GM20000 (cell line): ENCODE measurements at places on chromosomes 11 and 22.

- DNase-seq: no peak
Observed at GRCh38 chr22:21741059-21741458, 5.5 kb upstream of the YPEL1 start.

DNA sequence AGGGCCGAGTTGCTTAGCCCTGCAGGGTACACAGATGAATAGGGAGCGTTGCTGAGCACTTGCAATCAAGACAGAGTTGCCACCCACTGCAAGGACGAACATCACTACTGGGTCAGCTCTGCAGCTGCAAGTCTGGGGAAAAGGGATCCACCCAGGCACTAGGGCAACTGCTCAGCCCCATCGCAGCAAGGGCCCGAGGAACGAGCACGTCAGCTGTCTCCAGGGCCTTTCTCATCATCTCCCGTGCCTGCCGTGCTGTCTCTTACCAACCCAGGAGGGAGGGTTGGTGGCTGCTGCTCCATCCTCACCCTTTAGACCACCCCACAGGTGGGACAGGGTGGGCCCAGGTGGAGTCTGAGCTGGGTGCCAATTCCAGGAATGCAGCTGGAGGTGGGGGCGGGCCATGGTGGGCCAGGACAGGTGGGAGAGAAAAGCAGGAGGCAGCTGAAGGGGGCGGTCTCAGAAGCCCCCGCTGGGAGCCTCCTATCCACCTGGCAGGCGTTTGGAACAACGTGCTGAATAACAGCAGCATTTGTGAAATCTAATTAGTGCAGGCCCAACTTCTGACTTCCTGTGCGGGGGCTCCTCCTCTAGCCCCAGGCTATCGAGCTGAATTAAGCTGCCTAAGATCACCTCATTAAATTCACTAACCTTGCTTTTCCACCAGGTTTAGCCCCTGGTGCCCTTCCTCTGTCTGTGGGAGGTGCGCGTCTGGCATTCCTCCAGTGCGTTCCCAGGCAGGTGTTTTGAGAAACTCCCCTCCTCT lies 252.5 kb downstream of the ST3GAL4 start:
- DNase-seq: no peak

DNA sequence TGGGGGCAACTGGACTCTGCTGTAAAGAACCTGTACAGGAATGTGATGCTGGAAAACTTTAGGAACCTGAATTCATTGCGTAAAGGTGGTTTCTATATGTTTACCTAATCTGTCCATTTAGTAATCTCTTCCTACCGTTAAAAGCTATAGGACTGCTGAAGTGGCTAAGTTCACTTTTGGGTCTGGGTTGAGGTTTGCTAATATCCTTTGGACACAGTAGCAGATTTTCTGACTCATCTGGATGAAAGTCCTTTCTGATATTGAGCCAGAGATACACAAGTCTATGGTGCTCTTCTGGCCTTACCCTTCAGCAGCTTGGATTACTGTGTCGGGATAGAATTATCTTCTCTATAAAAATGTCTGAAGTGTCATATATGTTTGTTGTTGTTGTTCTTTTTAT lies 16.9 kb downstream of the ZNF215 start:
- no peak for DNase-seq

DNA sequence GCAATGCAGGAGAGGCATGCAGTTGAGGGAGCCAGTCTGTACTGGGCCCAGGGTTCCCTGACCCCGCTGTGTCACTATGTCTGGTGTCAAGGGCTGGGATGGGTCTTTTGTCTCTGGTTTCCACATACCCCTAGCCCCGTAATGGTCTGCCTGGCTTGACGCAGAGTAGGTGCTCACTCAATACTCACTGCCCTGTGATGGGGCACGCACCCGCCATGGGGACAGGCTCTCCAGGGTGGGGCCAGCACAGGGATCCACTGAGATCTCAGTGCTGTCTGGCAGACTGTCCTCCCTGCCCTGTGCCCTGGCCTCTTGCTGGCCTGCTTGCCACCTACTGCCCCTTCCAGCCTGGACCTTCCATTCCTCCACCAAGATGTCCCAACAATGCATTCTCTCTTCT lies 101.7 kb upstream of the CD82 start:
- DNase-seq: no peak

GRCh38 chr11:1868636-1869291 lies 15.9 kb downstream of the LSP1 start:
- DNase-seq: no peak

- no peak for DNase-seq
Observed at GRCh38 chr11:61682093-61682732, 2.0 kb downstream of the DAGLA start.

GRCh38 chr11:61531044-61531443 lies 22.5 kb downstream of the LRRC10B start:
- DNase-seq: no peak

DNA sequence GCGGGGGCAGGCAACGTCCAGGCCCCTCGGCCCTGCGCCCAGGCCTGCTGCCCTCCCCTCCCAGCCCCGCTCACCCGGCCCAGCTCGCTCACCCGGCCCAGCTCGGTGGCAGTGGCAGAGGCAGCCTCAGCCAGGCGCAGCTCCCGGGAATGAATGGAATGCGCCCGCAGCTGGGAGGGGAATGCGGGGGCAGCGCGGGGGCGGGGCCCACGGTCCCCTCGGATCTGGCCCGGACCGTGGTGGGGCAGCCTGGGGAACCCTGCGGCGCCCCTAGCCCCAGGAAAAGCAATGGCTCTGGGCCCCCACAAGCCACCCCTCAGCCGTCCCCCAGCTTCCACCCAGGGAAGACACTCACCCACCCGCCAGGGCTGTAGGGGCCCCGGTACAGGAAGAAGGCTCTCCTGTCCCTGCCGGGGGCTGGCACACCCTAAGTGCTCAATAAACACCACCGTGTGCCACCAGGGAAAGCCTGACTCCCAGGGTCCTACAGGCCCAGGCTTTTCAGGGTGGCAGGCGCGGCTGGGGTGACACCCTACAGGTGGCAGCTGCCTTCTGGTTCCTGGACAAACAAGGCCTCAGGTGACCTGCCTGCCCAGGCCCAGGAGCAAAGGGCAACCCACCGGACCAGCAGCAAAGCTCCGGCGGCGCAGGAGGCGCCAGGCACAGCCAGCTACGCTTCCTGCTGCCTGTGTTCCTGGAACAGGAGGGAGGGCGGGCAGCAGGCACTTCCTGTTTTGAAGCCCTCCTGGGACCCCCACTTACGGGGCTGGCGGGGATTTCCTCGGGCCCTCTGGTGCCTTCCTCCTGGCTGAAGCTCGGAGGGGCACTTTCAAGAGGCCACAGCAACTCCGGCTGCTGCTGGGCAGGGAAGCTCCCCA lies 13.8 kb downstream of the PLXNB2 start:
- no peak for DNase-seq

- DNase-seq: no peak
Observed at GRCh38 chr11:43765194-43765593, 84.7 kb downstream of the HSD17B12 start.

GRCh38 chr22:29772170-29772641 lies 5.0 kb downstream of the UQCR10 start:
- DNase-seq: no peak

- no peak for DNase-seq
Observed at GRCh38 chr11:69750875-69751597, 24.1 kb downstream of the FGF4 start.
